ENCODE measurements at places on chromosomes 2 and 18.

GRCh38 chr2:68368654-68369336, 3.7 kb downstream of the PLEK start:
- peak; percentile 45 for DNase-seq

DNA sequence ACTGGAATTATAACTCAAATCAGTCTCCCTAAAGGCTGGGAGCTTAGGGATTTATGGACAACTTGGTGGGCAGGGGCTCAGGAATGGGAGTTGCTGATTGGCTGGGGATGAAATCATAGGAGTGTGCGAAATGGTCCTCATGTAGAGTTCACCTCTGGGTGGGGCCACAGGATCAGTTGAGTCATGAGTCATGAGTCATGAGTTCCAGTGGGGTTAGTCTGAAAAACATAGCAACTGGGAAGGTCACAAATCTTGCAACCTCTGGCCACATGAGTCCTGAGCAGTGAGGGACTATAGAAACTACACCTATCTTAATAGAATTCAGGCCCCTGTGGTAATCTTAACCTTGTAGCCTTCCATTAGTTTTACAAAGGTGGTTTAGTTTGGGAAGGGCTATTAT, 383.3 kb downstream of the RBM43 start:
- peak; percentile 52 for DNase-seq

- DNase-seq = peak; percentile 100
Observed at GRCh38 chr2:85772019-85772745, 18.4 kb downstream of the ATOH8 start.

GRCh38 chr2:20576598-20577115, 74.2 kb downstream of the HS1BP3 start:
- peak; percentile 38 for DNase-seq

GRCh38 chr2:175871331-175872004, 130.6 kb downstream of the LNPK start:
- no peak for DNase-seq

- DNase-seq = peak; percentile 63
Observed at GRCh38 chr2:12486205-12487118, 230.3 kb upstream of the TRIB2 start.

DNA sequence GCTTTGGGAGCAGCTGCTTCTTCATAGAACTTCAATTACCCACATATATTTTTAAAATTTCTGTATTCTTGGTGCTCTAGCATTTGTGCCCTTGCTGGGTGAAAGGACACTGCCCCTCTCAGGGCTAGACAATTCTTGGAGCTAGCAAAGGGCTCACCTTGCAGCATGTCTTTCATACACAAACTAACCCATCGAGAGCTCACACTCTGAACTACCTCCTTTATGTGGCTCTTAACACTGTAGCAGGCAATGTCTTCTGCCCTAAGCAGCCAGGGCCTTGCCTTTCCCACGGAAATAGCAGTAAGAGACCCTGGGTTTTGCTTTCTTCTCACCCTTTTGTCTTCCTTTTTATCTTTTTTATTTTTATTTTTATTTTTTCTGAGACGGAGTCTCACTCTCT, 234.0 kb downstream of the ACTR3 start:
- DNase-seq = no peak

- no peak for DNase-seq
Observed at GRCh38 chr18:5457462-5457957, 86.3 kb downstream of the EPB41L3 start.

- DNase-seq = no peak
Observed at GRCh38 chr2:141063406-141063805, 1067.4 kb downstream of the LRP1B start.

Measured in choroid plexus epithelial cell (primary cell).